ENCODE measurements at places on chromosomes 12 and 14.

GRCh38 chr14:57066887-57067513 lies 201.7 kb downstream of the EXOC5 start:
- peak; percentile 70 for DNase-seq

- no peak for DNase-seq
Observed at GRCh38 chr12:95203487-95204030, 13.7 kb downstream of the FGD6 start.

DNA sequence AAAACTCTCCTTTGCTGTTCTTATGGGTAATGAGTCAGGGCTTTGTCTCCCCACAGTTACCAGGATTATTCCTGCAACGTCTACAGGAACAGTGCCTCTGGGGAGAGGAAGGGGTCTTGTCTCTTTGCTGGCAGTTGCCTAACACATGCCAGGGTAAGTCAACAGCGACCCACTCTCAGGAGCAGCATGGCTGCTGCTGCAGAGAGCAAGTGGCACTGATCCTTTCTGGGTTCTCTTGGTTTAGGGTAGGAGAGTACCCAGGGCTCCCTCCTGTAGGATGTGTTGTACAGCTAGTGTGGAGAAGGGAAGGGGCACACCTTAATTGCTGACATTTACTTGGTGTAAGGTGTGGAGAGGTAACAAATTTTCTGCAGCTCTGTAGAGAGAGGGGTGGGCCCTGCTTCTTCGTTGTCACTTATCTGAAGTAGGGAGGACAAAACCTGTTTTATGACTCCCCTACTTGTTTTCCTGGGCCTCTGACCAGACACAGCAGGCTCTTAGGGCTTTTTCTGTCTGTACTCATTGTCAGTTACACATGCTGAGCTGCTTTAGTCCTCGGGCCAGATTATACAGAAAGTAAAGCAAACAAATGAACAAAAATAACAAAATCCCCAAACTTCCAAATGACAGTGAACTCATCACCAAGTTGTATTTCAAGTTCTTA lies 168.2 kb downstream of the ACSS3 start:
- no peak for DNase-seq

GRCh38 chr14:102973706-102974285 lies 51.3 kb downstream of the AMN start:
- DNase-seq: no peak

- no peak for DNase-seq
Observed at GRCh38 chr14:38187528-38187927, 20.2 kb upstream of the SSTR1 start.

GRCh38 chr12:80219345-80219744 lies 120.0 kb downstream of the OTOGL start:
- DNase-seq: no peak

GRCh38 chr14:29262979-29263378 lies 496.4 kb downstream of the FOXG1 start:
- DNase-seq: no peak

DNA sequence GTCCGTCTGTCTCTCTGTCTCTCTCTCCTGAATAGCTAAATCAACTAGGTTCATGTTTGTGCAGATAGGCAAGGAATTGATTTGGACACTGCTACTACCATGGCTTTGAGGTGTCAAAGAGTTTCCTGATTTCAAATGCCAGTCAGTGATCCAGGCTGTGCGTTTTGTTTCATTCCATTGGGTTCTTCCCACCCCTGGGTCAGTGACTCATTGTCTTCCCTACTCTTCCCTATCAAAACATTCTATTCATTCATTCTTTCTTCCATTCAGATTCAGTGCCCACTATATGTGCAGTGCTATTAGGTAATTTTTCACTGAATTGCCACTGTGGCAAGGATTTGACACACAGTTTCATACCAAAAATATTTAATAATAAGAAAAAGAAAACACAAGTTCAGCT lies 50.4 kb downstream of the RPH3A start:
- DNase-seq: no peak

DNA sequence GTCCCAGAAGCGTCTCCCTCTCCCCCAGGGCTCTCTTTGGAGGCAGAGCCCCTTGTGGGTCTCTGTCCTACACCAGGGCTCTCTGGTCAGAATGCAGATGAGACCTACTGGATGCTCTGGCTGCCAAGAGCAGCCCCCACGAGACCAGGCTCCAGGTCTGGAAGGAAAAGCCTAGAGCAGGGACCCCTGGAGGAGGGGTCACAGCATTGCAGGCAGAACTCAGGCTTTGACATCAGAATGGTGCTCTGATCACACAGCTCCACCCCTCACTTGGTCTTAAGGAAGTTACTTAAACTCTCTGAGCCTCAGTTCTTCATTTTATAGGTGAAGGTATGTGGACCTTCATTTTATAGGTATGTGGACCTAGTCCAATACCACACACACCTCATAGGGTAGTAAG lies 83.1 kb downstream of the ARL6IP4 start:
- peak; percentile 59 for DNase-seq

DNA sequence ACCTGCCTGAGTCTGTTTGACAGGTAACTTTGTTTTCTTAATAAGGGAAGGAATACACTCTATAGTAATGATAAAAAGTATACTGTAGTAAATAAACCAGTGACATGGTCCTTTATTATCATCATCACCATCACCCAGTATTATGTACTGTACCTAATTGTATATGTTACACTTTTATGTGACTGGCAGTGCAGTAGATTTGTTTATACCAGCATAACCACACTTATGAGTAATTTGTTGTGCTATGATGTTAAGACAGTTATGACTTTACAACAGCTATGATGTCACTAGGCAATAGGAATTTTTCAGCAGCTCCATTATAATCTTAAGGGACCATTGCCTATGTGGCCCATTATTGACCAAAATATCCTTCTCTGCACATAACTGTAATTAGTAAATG lies 155.0 kb downstream of the NUBPL start:
- DNase-seq: no peak

GRCh38 chr14:55532645-55533344 lies 47.2 kb upstream of the KTN1 start:
- peak; percentile 77 for DNase-seq

GRCh38 chr12:123099560-123100192 lies 51.2 kb downstream of the PITPNM2 start:
- DNase-seq: peak; percentile 67

GRCh38 chr14:29486132-29486531 lies 441.5 kb downstream of the PRKD1 start:
- no peak for DNase-seq

- DNase-seq: no peak
Observed at GRCh38 chr14:104428333-104428851, 151.2 kb upstream of the C14orf180 start.

- no peak for DNase-seq
Observed at GRCh38 chr12:41967668-41968500, 176.8 kb downstream of the GXYLT1 start.

- DNase-seq: peak; percentile 97
Observed at GRCh38 chr12:57487597-57488401, at the start of gene MARS1. Gene MARS1 (plus strand): TSS chr12:57488068. CDS start chr12:57488091, 23 bp downstream.

GRCh38 chr14:34177466-34177865 lies 226.6 kb upstream of the EGLN3 start:
- no peak for DNase-seq

- DNase-seq: no peak
Observed at GRCh38 chr12:23687947-23688346, 261.5 kb downstream of the SOX5 start.

- no peak for DNase-seq
Observed at GRCh38 chr12:34340534-34341361, 318.5 kb downstream of the ALG10 start.

DNA sequence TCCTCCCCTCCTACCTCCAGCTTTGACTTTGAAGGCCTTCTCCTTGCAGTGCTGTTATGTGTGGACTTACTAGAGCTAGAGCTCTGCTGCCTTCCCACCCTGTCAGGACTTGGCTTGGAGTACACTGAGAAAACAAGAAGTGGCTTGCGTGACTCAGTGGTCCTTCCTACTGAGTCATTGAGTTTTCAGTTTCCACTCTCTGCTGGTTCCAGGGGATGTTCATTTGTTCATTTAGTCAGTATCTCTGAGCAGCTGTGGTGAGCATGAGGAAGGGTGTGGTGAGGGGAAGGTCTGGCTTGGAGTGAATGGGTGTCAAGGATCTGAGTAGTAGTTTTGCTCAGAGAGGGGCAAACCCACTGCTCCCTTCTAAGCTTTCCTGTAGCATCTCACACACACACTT lies 17.2 kb upstream of the ELK3 start:
- DNase-seq: no peak

- no peak for DNase-seq
Observed at GRCh38 chr12:91965781-91966180, 179.9 kb downstream of the BTG1 start.

DNA sequence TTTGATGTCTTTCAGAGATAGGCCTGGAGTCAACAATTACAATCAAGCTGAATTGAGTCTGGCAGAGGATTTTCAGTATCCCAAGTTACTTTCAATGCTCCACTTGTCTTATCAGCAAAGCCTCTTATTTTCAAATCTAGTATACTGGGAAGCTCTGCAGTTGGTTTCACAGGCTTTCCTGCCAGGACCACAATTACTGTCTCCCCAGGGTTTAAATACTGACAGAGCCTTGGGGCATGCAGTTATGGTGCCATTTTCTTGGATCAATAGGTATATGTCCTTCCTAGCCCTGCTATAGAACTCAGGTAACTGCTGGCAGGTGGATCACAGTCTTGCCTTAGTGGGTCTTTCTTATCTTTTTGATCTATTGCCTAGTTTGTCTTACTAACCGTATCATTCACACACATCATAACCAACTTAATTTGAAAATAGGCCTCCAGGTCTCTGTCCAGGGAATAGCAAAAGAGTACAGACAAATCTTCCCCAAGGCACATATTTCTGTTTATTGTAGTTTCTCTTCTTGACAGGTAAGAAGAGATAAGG lies 22.4 kb upstream of the RNU6-8 start:
- DNase-seq: no peak

DNA sequence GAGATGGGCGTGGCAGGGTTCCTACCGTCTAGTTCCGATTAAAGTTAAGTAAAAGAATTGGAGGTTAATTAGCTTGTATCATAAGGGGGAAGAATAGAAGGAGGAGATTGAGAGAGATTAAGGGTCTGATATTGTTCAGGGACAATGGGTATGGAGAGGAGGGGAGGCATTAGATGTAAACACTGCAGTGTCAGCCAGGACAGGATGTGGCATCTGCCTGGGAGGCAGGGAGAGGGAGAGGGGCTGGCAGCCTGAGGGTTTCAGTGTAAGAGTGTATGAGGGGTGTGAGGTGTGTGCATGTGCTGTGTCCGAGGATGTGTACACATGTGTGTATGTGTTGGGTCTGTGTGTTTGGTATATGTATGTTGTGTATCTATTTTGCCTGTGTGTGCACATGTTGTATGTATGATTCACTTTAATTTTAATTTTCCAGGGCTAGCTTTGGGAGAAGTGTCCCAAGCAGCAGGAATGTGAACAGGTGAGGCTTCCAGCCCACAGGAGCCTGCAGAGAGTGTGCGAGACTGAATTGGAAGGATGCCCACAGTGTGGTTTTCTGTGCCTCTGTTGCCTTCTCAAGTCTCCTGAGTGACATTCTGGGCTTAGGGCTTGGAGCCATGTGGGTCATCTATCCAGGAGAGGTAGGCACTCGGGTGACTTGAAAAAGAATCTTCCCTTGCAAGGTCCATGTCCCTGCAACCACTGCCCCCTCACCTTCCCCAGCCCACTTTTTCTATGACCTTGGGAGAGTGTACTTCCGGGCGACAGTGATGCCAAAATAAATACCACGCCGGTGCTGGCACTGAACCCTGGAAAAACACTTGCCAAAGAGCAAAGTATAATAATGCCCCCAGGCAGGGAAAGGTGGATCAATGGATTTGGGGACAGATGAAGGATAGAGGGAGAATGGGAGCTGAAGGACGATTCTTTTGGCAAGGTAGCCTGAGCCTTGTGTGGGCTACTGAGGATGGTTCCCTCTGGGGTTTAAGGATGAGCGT lies 36.8 kb upstream of the DCD start:
- DNase-seq: no peak

- no peak for DNase-seq
Observed at GRCh38 chr12:82852529-82852928, 165.8 kb downstream of the TMTC2 start.

DNA sequence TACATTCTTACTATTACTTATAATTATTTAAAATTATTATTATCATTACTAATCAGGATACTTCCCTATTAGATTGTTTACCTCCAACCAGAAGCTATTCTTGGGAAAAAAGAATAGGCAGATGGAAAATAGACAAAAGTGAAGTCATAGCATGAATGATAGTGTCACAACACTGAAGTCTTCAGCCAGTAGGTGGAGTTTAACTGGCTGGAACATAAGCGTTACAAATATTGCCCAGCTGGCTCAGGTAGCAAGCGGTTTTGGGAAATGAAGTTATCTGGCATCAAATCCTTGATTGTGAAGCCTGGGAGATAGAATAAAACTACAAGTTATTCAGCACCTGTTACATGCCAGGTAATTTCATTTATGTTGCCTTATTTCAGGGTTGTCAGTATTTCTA lies 762.9 kb downstream of the C12orf50 start:
- no peak for DNase-seq

GRCh38 chr12:114425031-114425626 lies 19.2 kb upstream of the TBX5 start:
- DNase-seq: no peak

DNA sequence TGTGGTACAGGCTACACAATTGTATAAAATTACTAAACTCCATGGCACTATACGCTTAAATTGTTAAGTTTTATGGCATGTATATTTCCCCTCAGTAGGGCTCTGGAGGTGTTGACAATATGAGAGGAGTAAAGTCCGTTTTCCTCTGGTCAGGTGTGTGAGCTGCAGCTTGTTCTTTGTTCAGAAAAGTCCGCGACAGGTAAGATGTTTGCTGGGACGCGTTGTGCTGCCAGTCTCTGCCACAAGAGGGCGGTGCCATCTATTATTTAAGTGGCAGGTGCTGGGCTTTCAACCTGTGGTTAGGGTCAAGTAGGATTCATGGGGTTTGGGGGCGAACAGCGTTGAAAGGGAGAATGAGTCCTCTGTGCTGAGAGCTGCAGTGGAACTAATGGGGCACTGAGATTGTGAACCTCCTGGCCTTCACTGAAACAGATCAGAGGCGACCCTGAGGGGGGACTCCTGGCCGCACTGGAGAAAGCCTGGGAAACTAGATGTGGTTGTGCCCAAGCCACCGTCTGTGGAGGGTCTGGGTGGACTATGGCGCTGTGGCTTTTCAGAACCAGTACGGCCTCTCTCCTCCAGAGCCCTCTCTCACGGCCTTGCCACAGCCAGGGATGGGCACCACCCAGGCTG lies 179.0 kb downstream of the SLC15A4 start:
- no peak for DNase-seq

- no peak for DNase-seq
Observed at GRCh38 chr14:23068789-23069412, 11.6 kb upstream of the CDH24 start.

All from NCI-H1694 (cell line).